Lower lobe of right lung (tissue), 2 donors: ENCODE measurements at places on chromosomes 6 and 20.

DNA sequence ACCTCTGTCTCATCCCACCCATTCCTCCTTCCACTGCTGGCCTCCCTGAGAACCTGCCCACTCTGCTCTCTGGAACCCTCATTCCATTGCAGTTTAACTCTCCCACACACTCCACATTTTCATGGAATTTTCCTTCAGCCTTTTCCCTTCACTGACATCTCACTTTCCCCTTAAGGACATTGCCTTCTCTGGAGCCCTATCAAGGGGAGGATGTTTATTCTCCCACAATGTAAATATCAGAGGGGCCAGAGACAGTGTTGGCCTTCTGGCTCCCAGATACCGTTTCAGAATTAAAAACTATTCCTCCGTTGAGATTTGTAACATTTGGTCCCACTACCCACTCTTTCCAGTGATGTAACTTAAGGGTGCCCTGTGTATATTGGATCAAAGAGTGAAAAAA lies 199.5 kb upstream of the KCNK16 start:
- no peaks in the 10 kb centered on the region for H3K27me3 ChIP-seq
- no peak for DNase-seq
- peaks cover 26% of the 10 kb centered on the region for H3K4me1 ChIP-seq
- H3K4me3 ChIP-seq, result no peak overlapping the region
- H3K36me3 ChIP-seq, result no peaks in the 10 kb centered on the region

GRCh38 chr6:99136488-99136887 lies 188.7 kb upstream of the FBXL4 start:
- H3K4me3 ChIP-seq, result no peak overlapping the region
- DNase-seq, result no peak
- no peak overlapping the region for H3K27ac ChIP-seq

DNA sequence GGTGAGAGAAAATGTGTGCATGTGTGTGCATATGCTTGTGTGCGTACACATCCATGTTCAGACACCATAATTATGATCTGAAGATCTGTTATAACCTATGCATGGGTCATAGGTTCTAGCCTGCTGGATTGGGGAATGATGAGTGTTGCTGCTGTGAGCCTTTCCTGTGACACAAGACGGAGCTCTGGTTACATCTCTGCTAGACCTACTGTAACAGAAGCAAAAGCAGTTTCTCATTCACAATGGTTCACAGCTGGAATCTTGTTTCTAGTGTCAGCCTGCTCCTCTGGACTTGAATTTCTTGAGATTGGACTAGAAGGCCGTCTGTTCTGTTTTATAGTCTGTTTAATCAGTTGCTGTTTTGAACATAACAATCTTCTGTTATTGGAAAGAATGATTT lies 40.1 kb downstream of the DEFB114 start:
- no peak overlapping the region for H3K4me3 ChIP-seq
- no peak overlapping the region for H3K27ac ChIP-seq
- no peaks in the 10 kb centered on the region for H3K27me3 ChIP-seq
- H3K36me3 ChIP-seq, result no peaks in the 10 kb centered on the region

DNA sequence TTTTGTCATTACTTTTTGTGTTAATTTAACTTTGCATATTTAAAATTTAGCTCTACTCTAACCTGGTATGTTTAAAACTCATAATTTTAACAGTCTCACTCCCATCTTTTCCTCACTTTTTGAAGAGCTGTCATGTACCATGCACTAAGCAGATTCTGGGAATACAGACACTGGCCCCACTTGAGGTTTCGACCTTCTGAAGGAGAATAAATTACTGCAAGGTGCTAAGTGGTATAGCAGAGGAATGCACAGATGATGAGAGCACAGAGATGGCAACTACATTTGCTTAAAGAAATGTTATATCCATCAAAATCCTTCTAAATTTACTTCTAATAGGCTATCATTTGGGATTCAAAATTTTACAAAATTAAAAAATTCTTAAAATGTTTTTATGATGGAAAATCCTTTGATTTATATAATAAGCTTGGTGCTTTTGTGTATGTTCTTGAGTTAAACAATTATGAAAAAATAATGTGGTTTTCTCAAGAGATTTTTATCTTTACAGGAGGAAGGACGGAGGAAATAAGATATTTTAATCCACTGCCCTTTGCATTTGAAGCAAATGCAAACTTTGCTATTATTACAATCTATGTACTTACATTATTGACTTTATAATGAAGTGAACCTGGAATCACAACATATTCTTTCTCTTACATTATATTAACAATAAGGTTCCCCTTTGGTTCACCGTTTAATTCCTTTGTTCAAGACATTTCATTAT lies 79.3 kb downstream of the AHI1 start:
- H3K36me3 ChIP-seq, result peaks cover 9% of the 10 kb centered on the region
- H3K27ac ChIP-seq, result no peak overlapping the region
- no peaks in the 10 kb centered on the region for H3K4me1 ChIP-seq
- no peak for DNase-seq
- no peak overlapping the region for H3K4me3 ChIP-seq
- H3K27me3 ChIP-seq, result no peaks in the 10 kb centered on the region

DNA sequence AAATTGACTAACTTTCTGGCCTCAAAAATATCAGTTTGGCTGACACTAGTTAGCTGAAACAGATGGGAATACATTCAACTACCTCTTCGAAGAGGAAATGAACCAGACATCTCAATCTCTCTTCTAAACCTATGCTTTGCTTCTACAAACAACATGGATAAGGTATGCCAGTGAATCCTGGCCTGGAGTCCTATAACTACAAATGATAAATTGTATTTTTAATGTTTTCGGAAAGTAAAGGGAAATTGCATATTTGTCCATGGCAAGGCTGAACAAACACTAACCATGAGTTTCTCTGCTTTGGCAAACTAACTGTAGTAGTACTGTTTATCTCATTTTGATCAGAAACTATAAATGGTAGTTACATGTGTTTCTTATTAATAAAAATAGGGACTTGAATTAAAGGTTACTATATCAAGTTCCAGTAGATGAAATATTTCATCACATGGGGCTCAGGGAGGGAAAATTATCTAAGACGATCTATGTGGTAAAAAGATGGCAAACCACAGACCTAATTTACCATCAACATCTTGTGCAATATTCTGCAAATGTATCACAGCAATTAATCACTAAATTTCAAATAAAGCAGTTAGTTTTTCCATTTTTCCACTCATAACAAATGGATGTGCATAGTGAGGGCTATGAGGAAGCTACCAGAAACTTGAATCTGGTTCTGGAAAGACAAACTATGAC lies 76.8 kb downstream of the COL12A1 start:
- H3K36me3 ChIP-seq, result no peaks in the 10 kb centered on the region
- DNase-seq, result no peak
- no peaks in the 10 kb centered on the region for H3K4me1 ChIP-seq

GRCh38 chr20:17443131-17443858 lies 87.9 kb downstream of the BFSP1 start:
- peaks cover 15% of the 10 kb centered on the region for H3K27me3 ChIP-seq
- no peak overlapping the region for H3K4me3 ChIP-seq
- no peak for DNase-seq
- H3K36me3 ChIP-seq, result no peaks in the 10 kb centered on the region
- no peaks in the 10 kb centered on the region for H3K4me1 ChIP-seq

- H3K36me3 ChIP-seq, result no peaks in the 10 kb centered on the region
- no peaks in the 10 kb centered on the region for H3K27me3 ChIP-seq
- H3K4me1 ChIP-seq, result peaks cover 29% of the 10 kb centered on the region
- H3K27ac ChIP-seq, result peak overlapping the region; percentile 43
- H3K4me3 ChIP-seq, result no peak overlapping the region
Measured at GRCh38 chr20:17909869-17910321, 58.7 kb downstream of the SNX5 start.

GRCh38 chr6:15148356-15148946 lies 97.4 kb upstream of the JARID2 start:
- no peaks in the 10 kb centered on the region for H3K27me3 ChIP-seq
- no peak for DNase-seq
- H3K36me3 ChIP-seq, result no peaks in the 10 kb centered on the region
- H3K27ac ChIP-seq, result no peak overlapping the region
- H3K4me3 ChIP-seq, result no peak overlapping the region

GRCh38 chr6:30887901-30888815 lies 3.8 kb downstream of the DDR1 start:
- no peak for DNase-seq
- H3K27me3 ChIP-seq, result no peaks in the 10 kb centered on the region
- H3K4me3 ChIP-seq, result no peak overlapping the region
- H3K4me1 ChIP-seq, result peaks cover 32% of the 10 kb centered on the region
- H3K36me3 ChIP-seq, result peaks cover 35% of the 10 kb centered on the region

- H3K27me3 ChIP-seq, result no peaks in the 10 kb centered on the region
- no peak for DNase-seq
- H3K4me1 ChIP-seq, result no peaks in the 10 kb centered on the region
- no peaks in the 10 kb centered on the region for H3K36me3 ChIP-seq
Measured at GRCh38 chr6:79802657-79803300, 144.6 kb downstream of the ELOVL4 start.

DNA sequence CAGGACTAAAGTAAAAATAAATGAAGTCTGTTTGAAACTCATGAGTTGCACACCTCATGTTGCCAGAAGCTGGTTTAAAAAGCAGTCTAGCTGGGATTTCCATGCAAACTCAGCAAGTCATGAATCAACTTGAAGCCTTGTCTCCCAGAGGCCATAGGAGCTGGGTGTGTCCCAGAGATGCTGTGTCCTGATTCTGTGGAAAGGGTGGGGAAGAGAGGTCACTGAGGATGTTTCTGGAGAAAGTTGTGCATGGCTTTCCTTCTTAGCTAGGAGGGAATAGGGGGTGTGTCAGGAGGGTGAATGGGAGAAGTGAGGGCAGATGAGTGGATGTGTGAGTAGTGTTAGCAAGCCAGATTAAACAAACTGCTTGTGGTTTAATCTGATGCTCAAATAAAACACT lies 111.3 kb downstream of the ADAT2 start:
- no peak overlapping the region for H3K4me3 ChIP-seq
- H3K36me3 ChIP-seq, result no peaks in the 10 kb centered on the region
- no peaks in the 10 kb centered on the region for H3K4me1 ChIP-seq
- H3K27ac ChIP-seq, result no peak overlapping the region

DNA sequence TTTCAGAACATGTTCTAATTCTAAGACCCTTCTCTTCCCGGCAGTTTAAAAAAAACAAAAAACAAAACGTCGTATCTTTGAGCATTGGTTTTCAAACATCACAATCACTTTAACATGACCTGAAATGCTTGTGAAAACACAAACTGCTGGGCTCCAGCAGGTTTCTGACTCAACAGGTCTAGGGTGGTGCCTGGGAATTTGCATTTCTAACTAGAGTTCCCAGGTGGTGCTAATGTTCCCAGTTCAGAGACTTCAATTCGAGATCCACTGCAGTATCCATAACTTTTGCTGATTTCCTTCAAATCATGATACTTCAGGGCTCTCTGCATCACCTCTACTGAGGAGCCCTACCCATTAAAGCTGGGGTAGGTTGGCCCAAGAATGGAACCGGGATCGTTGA lies 850 bp upstream of the SMPDL3A start:
- H3K27ac ChIP-seq, result peak overlapping the region; percentile 93
- H3K4me1 ChIP-seq, result peaks cover 22% of the 10 kb centered on the region
